ENCODE measurements at places on chromosomes 16 and 17.

GRCh38 chr16:74607310-74607961, 522 bp upstream of the GLG1 start:
- DNase-seq: no peak

DNA sequence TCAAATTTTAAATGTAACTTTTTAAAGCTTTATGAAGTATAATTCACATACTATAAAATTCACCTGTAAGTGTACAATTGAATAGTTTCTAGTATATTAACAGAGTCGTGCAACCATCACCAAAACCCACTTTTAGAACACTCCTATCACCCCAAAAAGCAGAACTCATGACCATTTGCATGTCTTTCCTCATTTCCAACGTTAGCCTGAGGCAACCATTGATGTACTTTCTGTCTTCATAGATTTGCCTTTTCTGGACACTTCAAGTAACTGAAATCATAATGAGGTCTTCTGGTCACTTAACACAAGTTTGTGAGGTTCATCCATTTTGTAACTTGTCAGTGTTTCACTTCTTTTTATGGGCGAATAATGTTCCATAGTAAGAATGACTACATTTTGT, 33.2 kb downstream of the METTL16 start:
- no peak for DNase-seq

DNA sequence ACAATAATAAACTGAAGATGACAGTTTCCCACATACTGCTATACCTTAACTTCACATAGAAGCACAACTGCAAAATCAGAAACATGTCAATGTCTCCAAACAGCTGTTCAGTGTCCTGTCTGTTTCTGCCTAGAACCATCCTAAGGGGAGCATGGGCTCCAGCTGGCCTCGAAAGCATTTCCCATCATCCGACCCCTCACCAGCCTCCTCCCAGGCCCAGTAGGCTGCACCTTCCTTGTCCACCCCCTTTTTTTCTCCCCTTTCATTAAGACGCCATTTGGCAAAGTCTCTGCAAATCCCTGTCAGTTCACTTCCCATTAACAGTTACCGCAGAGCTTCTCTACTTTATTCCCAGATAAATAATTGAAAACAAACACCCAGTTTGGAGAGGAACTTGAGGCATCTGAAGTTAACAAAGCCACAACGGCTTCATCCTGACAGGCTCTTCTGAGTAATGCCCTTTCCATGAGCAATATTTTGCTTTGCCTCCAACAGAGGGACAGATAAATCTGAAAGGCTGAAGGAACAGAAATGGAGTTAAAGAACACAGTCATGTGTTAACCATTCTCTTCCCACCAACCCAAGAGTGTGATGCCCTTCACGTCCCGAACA, 65.3 kb downstream of the SLC39A11 start:
- DNase-seq: no peak

- no peak for DNase-seq
These were observed 26.3 kb upstream of the CCL2 start for GRCh38 chr17:34228781-34229180.

- no peak for DNase-seq
These were observed 66.7 kb upstream of the C17orf78 start for GRCh38 chr17:37309051-37309450.

GRCh38 chr16:17238285-17239028, 232.3 kb downstream of the XYLT1 start:
- no peak for DNase-seq

DNA sequence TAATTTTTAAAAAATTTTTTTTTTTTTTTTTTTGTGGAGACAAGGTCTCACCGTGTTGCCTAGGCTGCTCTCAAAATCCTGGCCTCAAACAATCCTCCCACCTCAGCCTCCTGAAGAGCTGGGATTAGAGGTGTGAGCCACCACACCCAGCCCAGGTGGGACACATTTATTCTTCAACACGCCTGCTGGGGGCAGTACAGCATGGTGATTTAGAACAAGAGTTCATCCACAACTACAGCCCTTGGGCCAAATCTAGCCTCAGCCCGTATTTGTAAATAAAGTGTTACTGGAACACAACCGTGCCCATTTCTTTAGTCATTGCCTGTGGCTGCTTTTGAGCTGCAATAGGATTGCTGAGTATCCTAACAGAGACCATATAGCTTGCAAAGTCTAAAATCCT, 92.8 kb downstream of the KATNIP start:
- no peak for DNase-seq

- DNase-seq: no peak
These were observed 7.3 kb downstream of the MFSD6L start for GRCh38 chr17:8791910-8792270.

DNA sequence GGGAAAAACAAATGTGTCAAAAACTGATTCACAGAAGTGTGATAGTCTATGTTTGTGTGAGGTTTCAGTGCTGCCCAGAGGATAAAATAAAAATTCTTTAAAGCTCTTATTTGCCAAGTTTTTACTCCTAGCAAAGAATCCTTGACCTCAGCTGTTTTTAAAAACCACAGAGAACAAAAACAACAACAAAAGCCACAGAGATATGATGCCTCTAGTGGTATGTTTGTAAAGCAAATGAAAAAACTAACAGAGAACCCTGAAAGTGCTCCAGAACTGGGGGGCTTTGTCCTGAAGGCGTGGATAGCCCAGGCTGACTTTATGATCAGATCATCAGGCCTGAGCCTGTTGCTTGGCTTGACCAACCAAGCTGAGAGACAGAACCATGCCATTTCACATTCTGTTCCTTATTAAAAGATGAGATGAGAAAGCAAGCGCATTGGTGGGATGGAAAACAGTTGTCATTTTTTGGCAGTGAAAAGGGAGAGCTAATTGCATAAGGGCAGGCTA, 411.0 kb downstream of the CPPED1 start:
- no peak for DNase-seq

GRCh38 chr17:66715076-66715675, 119.7 kb upstream of the CACNG5 start:
- no peak for DNase-seq

GRCh38 chr17:63075969-63076368, 109.9 kb downstream of the TANC2 start:
- DNase-seq: no peak

DNA sequence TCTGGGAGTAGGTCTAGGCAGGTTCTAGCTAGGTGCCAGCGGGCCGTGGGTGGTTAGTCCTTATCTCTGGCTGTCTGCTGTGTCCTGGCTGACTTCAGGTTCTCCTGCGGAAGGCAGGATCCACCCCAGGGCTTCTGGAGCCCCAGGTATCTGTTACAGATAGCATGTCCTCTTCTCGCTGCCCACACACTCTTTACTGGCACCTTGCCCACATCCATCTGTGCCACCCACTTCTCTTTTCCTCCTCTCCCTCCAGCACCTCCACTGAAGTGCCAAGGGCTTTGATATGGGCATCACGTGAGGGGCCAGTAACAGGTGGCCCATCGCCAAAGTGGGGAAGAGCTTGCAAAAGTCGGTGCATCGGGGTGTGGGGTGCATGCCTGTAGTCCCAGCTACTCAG, 4.6 kb upstream of the MPP2 start:
- DNase-seq: no peak

DNA sequence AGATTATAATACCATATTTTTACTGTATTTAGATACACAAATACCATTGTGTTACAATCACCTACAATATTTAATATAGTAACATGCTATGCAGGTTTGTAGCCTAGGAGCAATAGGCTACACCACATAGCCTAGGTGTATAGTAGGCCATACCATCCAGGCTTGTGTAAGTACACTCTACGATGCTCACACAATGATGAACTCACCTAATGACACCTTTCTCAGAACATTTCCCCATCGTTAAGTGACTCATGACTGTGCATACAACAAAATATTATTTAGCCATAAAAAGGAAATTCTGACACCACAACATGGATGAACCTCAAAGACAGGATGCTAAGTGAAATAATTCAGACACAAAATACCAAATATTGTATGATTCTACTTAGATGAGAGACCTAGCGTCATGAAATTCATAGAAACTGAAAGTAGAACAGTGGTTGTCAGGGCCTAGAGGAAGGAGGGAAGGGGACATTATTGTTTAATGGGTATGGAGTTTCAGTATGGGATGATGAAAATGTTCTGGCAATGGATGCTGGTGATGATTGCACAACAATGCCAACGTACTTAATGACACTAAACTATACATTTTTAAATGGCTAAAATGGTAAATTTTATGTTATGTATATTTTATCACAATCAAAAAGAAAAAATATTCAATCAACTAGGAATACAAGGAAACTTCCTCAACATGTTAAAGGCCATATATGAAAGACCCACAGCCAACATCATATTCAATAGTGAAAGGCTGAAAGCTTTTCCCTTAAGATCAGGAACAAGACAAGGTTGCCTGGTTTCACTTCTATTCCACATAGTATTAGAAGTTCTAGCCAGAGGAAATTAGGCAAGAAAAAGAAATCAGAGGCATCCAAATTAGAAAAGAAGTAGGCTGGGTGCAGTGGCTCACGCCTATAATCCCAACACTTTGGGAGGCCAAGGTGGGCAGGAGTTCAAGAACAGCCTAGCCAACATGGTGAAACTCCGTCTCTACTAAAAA, 5.9 kb upstream of the C16orf87 start:
- DNase-seq: no peak

- no peak for DNase-seq
These were observed 4.9 kb upstream of the HIGD1B start for GRCh38 chr17:44842748-44843147.

GRCh38 chr17:70168044-70168976, 1.0 kb upstream of the KCNJ2 start:
- peak; percentile 6 for DNase-seq

DNA sequence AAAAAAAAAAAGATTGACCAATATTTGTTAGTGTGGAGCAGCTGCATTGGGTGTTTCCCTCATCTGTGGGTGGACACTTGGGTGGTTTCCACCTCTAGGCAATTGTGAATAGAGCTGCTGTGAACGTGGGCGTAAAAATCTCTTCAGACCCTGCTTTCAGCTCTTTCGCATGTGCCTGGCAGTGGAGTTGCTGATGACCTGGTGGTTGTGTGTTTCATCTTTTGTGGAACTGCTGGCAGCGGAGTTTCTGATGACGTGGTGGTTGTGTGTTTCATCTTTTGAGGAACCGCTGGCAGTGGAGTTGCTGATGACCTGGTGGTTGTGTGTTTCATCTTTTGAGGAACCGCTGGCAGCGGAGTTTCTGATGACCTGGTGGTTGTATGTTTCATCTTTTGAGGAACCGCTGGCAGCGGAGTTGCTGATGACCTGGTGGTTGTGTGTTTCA, 21.4 kb downstream of the ZC3H18 start:
- DNase-seq: no peak

- no peak for DNase-seq
These were observed 84.6 kb downstream of the NT5M start for GRCh38 chr17:17387498-17388362.

- DNase-seq: peak; percentile 46
These were observed 1.6 kb upstream of the LDAF1 start for GRCh38 chr16:21156767-21157467.

DNA sequence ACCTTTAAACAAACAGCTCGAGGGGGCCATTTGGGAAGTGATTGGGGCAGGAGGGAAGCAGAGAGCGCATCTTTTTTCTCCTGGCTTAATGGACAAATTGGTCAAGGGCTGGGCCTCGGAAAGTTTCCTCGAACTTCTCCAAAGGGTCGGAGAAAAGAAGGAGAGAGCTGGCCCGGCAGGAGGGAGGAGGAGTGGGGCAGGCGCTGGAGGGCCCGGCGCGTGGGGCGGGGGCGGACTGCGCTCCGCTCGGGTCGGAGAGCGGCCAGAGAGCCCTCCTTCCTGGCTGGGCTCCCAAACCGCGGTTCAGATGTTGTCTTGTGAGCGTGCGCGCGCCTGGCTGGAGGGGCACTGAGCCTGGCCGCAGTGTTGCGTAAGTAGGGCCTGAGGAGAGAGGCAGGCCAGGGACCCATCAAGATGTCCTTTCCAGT, 1.2 kb downstream of the MMP2 start:
- no peak for DNase-seq

DNA sequence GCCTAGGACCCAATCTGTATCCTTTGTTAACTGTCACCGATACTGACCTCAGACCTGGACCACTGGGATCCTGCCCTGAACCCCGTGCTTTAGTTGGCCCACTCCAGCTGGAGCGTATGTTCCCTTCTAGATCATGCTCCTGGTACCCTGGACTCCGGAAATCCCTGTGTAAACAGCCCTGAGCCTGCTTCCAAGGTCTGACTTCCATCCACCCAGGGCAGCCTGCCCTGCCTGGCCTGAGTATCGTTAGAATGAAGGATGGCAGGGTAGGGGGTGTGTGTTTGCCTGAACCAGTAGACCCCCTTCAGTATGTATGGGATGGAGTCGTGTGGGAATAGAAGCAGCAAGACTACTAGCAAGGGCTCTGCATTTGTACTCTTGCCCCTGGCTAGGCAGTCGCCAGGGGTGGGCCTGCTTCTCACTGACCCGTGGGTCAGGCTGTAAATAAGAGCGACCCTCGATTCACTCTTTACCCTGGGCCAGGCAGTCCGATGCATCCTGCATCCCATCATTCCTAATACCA, 691 bp upstream of the TMEM98 start:
- no peak for DNase-seq

- DNase-seq: no peak
These were observed 6.0 kb downstream of the VAT1 start for GRCh38 chr17:43016216-43016615.

- no peak for DNase-seq
These were observed 470 bp downstream of the DCUN1D3 start for GRCh38 chr16:20899477-20900298.

- no peak for DNase-seq
These were observed 947 bp downstream of the DDX42 start for GRCh38 chr17:63774969-63775265.

GRCh38 chr16:49116873-49117272, 164.8 kb downstream of the CBLN1 start:
- no peak for DNase-seq

DNA sequence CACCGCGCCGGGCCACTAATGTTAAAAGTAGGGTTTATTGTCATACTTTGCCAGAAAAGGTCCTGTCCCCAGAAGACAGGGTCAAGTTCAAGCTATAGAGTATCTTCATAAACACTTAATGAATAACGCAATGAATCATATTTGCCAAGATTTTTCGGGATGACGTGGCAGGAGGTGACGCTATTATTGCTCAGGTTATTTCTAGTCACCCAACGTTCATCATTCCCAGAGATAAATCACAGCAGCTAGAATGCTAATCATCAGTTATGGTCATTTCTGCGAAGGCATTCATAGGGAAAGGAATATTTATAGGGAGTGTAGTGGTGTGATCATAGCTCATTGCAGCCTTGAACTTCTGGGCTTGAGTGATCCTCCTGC, 2.0 kb downstream of the TMC5 start:
- DNase-seq: no peak

- no peak for DNase-seq
These were observed 611 bp upstream of the ANKRD40 start for GRCh38 chr17:50708050-50709000.

GRCh38 chr17:17071531-17072360, 29.5 kb downstream of the MPRIP start:
- no peak for DNase-seq

- DNase-seq: no peak
These were observed 244.1 kb upstream of the MAF start for GRCh38 chr16:79844603-79845002.

- DNase-seq: peak; percentile 50
These were observed 17.5 kb downstream of the ALOX15B start for GRCh38 chr17:8056232-8056975.
